ENCODE measurements at places on chromosomes 2 and 18. TPM values are rescaled to one million over a fixed set of nuclear protein-coding genes. Genes with fewer than 3 reads are reported as not detected.

STK17B gene
- 469 TPM for total RNA-seq

CROCC2 gene
- total RNA-seq, result not detected

SP140 gene
- total RNA-seq, result 58.3 TPM

AQP12B gene
- not detected for total RNA-seq

IL36A gene
- total RNA-seq, result 0.29 TPM

GPR17 gene
- not detected for total RNA-seq

DNA sequence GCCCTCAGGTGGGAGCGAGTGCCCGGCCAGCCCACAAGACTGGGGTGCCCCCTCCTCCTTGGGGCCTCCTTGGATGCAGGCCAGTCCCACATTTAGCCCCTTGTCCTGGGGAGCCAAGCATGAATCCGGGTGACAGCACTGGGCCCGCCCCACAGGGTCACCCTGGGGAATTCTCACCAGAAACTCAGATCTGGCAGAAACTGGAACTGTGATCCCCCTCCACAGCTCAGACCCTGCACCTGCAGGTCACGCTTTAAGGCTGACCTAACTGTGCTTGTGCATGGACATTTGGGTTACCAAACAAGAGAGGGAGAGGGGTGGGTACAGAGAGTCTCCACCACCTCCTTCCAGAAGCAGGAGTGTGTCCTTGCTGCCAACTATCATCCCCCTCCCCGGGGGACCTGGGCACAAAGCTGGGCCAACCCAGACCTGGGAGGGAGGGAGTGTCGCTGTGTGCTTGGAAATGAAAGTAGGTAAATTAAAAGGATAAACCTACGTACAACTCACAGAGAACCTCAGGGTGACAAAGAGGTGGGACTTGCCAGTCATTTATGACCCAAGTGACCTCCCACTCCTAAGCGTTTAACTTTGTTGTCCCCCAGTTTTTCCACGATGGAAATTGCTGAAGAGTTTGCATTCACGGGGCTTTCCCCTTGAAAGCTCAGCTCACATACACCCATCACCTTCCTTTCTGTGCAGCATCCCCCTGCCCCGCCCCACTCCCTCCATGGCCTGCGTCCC, 9.1 kb downstream of the ITM2C start:
- no peak overlapping the region for H3K4me3 ChIP-seq
- peak overlapping the region; percentile 55 for H3K27ac ChIP-seq
- no peaks in the 10 kb centered on the region for H3K27me3 ChIP-seq
- H3K4me1 ChIP-seq, result peaks cover 68% of the 10 kb centered on the region
- peaks cover 30% of the 10 kb centered on the region for H3K36me3 ChIP-seq

GRCh38 chr2:213476641-213477040, 192.4 kb downstream of the SPAG16 start:
- H3K36me3 ChIP-seq, result no peaks in the 10 kb centered on the region
- H3K27ac ChIP-seq, result no peak overlapping the region
- H3K27me3 ChIP-seq, result no peaks in the 10 kb centered on the region
- H3K4me1 ChIP-seq, result no peaks in the 10 kb centered on the region
- no peak for DNase-seq
- H3K4me3 ChIP-seq, result no peak overlapping the region

DNA sequence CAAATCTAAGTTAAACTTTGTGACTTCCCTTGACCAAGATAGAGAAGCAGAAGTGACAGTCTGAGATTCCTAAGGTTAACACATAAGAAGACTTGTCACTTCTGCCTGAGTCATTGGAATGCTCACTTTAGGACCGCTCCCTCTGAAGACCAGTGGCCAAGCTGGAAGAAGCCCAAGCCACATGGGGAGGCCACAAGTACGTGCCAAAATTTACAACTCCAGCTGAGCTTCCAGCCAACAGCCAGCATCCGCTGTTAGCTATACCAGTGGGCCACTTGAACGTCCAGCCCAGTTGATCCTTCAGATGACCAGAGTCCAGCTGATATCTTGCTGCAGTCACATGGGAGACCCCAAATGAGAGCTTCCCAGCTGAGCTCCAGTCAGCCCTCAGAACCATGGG, 18.1 kb upstream of the ANTXR1 start:
- no peak overlapping the region for H3K4me3 ChIP-seq
- no peaks in the 10 kb centered on the region for H3K36me3 ChIP-seq
- no peak for DNase-seq
- H3K27me3 ChIP-seq, result peaks cover 34% of the 10 kb centered on the region

DNA sequence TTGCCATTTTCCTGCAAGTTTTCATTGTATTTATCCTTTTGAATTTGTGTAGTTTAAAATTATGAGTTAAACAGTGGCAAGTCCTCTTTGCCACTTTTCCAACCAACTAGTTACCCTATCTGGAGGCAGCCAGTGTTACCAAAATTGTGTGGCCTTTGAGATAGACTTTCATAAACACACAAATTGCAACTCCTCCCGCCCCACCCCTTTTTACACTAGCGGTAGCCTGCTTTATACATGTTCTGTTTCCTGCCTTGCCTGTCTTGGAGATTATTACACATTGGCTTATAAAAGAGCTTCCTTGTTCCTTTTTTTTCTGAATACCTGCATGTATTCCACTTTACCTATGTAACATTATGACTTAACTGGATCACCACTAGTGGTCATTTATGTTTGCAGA, 56.5 kb downstream of the RPIA start:
- H3K36me3 ChIP-seq, result peaks cover 89% of the 10 kb centered on the region
- H3K4me3 ChIP-seq, result no peak overlapping the region
- DNase-seq, result no peak
- H3K27ac ChIP-seq, result no peak overlapping the region
- H3K4me1 ChIP-seq, result peaks cover 22% of the 10 kb centered on the region

DNA sequence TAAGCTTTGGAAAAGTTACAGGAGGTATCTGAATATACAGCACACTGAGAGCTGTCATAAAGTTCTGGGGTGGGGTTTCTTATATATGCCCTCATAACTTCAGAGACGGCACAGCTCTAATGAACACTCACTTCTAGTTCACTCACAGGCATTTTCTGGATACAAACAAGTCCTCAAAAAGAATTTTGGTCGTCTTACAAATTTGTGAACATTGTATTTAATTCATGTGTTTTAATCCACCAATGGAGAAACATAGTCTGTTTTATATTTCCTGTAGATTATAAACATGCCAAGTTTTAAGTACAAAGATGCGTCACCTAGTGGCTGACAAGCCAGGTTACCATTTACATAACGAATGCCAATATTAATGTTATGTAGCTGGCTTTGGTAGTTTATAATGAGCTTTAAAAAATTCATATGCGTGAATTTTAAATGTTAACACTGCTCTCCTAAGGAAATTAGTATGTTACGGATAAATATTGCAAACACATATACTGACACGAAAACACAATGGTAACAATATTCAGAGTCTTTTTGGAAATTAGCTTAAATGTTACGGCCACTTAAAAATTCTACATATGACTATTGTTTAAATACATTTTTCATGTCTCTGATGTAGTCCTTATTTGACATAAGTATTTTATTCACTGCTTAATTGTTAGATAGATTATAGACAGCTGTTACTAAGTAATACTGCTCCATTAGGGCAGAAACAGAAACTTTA, 2.5 kb downstream of the COL3A1 start:
- H3K4me3 ChIP-seq, result no peak overlapping the region
- peaks cover 6% of the 10 kb centered on the region for H3K4me1 ChIP-seq
- DNase-seq, result no peak
- H3K36me3 ChIP-seq, result no peaks in the 10 kb centered on the region
- H3K27me3 ChIP-seq, result no peaks in the 10 kb centered on the region
- H3K27ac ChIP-seq, result no peak overlapping the region

Measured in activated CD8-positive, alpha-beta T cell treated with anti-CD3 and anti-CD28 coated beads, Interleukin-2, amount 10 ng/mL, durations not matched to agents 7 days and 5 days (primary cell).